B cell (primary cell): ENCODE measurements at places on chromosomes 1 and 21. TPM values are rescaled to one million over a fixed set of nuclear protein-coding genes. Genes with fewer than 3 reads are reported as not detected.
A peak's percentile ranks its signal among the peaks of the same experiment; 100 is the strongest.

- no peak for DNase-seq
- no peak overlapping the region for H3K27ac ChIP-seq
- H3K4me1 ChIP-seq: no peaks in the 10 kb centered on the region
Observed at GRCh38 chr1:233016798-233017197, 66.4 kb downstream of the NTPCR start.

GRCh38 chr1:187960125-187960638 lies 1131.4 kb downstream of the PLA2G4A start:
- no peaks in the 10 kb centered on the region for H3K27me3 ChIP-seq
- H3K4me3 ChIP-seq: no peak overlapping the region
- DNase-seq: no peak
- no peaks in the 10 kb centered on the region for H3K4me1 ChIP-seq
- H3K27ac ChIP-seq: no peak overlapping the region

The MROH9 gene
- polyA plus RNA-seq: not detected in 2 replicates

DNA sequence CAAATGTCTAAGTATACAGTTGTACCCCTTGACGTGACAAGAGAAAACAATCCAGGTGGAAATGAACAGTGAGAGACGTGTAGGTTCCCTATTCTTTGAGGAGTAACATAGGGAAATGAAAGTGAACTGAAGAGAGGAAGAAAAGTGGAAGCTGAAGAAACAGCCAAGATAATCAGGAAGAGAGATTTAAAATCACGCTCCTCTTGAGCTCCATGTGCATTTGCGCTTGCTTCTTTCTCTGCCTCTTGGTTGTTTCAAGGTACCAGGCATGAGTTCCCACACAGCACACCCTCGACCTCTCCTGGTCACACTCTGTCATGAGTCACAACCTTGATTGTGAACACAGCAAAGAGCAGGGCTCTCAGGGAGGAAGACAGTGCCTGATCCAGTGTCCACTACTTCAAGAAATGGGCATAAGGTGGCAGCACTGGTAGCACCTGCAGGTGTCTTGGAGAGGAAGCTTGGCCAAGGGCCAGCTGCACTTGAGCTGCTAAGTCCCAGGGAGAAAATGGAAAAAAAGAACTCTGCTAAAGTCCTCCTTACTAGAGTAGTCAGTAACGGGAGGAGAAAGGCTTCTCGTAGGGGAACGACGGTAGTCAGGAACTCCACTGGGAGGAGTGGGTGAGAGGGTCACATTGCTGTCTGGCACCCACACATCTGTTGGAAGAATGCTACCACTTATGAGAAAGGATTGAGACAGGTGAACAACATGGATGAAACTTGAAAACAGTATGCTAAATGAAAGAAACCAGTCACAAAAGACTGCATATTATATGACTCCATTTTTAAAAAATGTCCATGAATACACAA lies 18.3 kb upstream of the ARID1A start:
- no peaks in the 10 kb centered on the region for H3K27me3 ChIP-seq
- DNase-seq: peak; percentile 76
- peaks cover 14% of the 10 kb centered on the region for H3K4me1 ChIP-seq
- H3K27ac ChIP-seq: peak overlapping the region; percentile 12
- H3K4me3 ChIP-seq: peak overlapping the region; percentile 27
- no peaks in the 10 kb centered on the region for H3K36me3 ChIP-seq

GRCh38 chr1:47590523-47591225 lies 152.8 kb downstream of the FOXD2 start:
- no peaks in the 10 kb centered on the region for H3K4me1 ChIP-seq
- H3K4me3 ChIP-seq: no peak overlapping the region
- H3K27ac ChIP-seq: no peak overlapping the region
- H3K27me3 ChIP-seq: peaks cover 7% of the 10 kb centered on the region
- DNase-seq: no peak

GRCh38 chr1:152983234-152983633 lies 647 bp upstream of the SPRR1A start:
- no peak overlapping the region for H3K27ac ChIP-seq
- H3K4me1 ChIP-seq: no peaks in the 10 kb centered on the region
- no peak for DNase-seq
- H3K36me3 ChIP-seq: no peaks in the 10 kb centered on the region
- H3K4me3 ChIP-seq: no peak overlapping the region

DNA sequence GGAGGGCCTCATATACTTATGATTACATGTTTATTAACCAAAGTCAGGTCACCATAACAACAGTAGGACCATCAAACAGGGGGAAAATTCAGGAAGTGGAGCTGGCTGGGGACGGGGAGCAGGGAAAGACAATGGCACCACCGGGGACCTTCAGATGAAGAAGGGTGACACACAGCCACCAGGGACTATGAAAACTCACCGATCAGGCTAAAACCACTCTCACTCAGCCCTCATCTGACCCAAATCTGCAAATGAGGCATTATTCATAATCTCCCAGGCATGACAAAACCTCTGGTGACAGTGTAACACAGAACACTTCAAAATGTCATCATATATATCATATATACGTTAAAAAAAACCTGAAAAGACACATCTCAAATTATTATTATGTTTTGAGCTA lies 11.2 kb downstream of the MKNK1 start:
- DNase-seq: no peak
- peaks cover 7% of the 10 kb centered on the region for H3K4me1 ChIP-seq
- H3K27ac ChIP-seq: no peak overlapping the region
- H3K4me3 ChIP-seq: no peak overlapping the region

The CELA2A gene
- 0.16 TPM in 1 of 2 replicates, not detected in the other for polyA plus RNA-seq

GRCh38 chr1:40653851-40654537 lies 11.5 kb downstream of the RIMS3 start:
- H3K4me1 ChIP-seq: no peaks in the 10 kb centered on the region
- no peak for DNase-seq
- peaks cover 3% of the 10 kb centered on the region for H3K27me3 ChIP-seq
- H3K27ac ChIP-seq: no peak overlapping the region
- no peak overlapping the region for H3K4me3 ChIP-seq

DNA sequence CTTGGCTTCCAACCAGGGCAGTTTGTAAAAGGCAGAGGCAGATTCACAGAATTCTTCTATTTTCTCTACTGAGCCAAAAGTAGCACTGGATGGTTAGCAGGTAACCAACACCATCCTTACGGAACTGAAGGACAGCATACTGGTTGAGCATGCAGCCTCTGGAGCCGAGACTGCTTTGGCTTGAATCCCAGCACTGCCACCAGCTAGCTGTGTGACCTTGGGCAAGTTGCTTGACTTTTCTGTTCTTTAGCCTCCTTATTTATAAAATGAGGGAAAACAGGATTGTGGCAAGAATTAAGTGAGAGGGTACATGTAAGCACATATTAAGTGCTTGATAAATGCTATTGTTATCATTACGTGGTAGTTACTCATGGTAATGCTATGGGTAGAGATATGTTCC lies 19.5 kb downstream of the CACNA1S start:
- no peak for DNase-seq
- peaks cover 3% of the 10 kb centered on the region for H3K27me3 ChIP-seq
- no peak overlapping the region for H3K27ac ChIP-seq

The FCER1G gene
- 10.8 and 13.6 TPM in 2 replicates for polyA plus RNA-seq

DNA sequence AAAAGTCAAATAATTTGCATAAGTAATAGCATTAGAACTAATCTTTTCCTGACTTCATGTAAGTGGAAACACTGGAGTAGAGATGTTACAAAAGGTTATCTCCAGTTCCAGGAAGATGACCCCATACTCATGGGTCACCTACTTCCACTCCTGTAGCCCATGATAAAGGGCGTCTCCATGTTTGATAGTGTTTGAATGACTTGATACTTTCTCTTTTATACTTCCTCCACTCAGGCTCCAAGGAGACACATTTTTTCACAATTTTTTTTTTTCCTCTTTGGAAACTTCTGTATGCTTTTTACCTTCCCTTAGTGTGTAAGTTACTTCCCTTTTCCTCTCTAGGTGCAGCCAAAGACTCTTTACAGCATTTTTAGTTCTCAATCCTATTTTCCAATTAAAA lies 382.1 kb upstream of the B3GALT2 start:
- no peaks in the 10 kb centered on the region for H3K36me3 ChIP-seq
- no peak for DNase-seq
- no peak overlapping the region for H3K27ac ChIP-seq
- no peak overlapping the region for H3K4me3 ChIP-seq
- peaks cover 17% of the 10 kb centered on the region for H3K4me1 ChIP-seq

- no peak overlapping the region for H3K27ac ChIP-seq
- no peaks in the 10 kb centered on the region for H3K4me1 ChIP-seq
- no peaks in the 10 kb centered on the region for H3K27me3 ChIP-seq
- peak; percentile 43 for DNase-seq
- no peaks in the 10 kb centered on the region for H3K36me3 ChIP-seq
- no peak overlapping the region for H3K4me3 ChIP-seq
Observed at GRCh38 chr1:118151312-118151937, 33.6 kb downstream of the SPAG17 start.

- no peak overlapping the region for H3K27ac ChIP-seq
- DNase-seq: no peak
- no peaks in the 10 kb centered on the region for H3K4me1 ChIP-seq
- H3K4me3 ChIP-seq: no peak overlapping the region
- H3K27me3 ChIP-seq: no peaks in the 10 kb centered on the region
Observed at GRCh38 chr1:232378266-232379062, 251.5 kb downstream of the SIPA1L2 start.

The PROK1 gene
- 0.25 TPM in 1 of 2 replicates, not detected in the other for polyA plus RNA-seq

The CTNNBIP1 gene
- polyA plus RNA-seq: 8.1 and 8.7 TPM in 2 replicates

- H3K4me3 ChIP-seq: no peak overlapping the region
- H3K36me3 ChIP-seq: peaks cover 39% of the 10 kb centered on the region
- H3K27me3 ChIP-seq: no peaks in the 10 kb centered on the region
- H3K4me1 ChIP-seq: no peaks in the 10 kb centered on the region
Observed at GRCh38 chr1:93114391-93114790, 35.3 kb downstream of the MTF2 start.

The DAP3 gene
- polyA plus RNA-seq: 84.7 and 89.5 TPM in 2 replicates

DNA sequence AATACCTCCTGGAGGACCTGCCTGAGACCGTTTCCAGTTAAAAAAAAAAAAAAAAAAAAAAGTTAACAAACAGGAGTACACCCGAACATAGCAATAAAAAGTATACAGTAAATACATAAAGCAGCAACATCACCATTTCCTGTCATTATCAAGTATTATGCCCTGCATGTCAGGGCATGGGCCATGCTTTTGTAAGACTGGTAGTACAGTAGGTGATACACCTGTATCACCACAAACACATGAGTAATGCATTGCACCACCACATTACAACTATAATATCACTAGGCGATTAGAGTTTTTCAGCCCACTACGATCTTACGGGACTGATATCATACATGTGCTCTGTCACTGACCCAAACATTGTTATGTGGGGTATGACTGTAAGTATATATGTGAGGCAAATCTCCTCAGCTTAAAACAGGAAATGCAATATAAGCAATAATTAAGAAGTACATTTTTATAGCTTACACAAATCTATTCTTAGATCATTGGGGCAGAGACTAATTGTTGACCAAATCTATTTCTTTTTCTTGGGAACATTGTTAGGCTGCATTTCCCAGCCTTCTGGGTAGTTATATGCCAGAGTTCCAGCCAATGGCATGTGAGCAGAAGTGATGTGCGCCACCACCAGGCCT lies 98.1 kb downstream of the PLD5 start:
- no peaks in the 10 kb centered on the region for H3K27me3 ChIP-seq
- no peaks in the 10 kb centered on the region for H3K36me3 ChIP-seq
- H3K27ac ChIP-seq: no peak overlapping the region
- no peaks in the 10 kb centered on the region for H3K4me1 ChIP-seq
- no peak for DNase-seq
